ENCODE measurements at places on chromosomes 16 and 17. TPM values are rescaled to one million over a fixed set of nuclear protein-coding genes. Genes with fewer than 3 reads are reported as not detected.

GRCh38 chr17:28086519-28086918 lies 44.0 kb downstream of the NLK start:
- no peaks in the 10 kb centered on the region for H3K27me3 ChIP-seq
- no peaks in the 10 kb centered on the region for H3K4me1 ChIP-seq
- no peak for DNase-seq
- H3K4me3 ChIP-seq, result no peak overlapping the region
- H3K36me3 ChIP-seq, result no peaks in the 10 kb centered on the region

DNA sequence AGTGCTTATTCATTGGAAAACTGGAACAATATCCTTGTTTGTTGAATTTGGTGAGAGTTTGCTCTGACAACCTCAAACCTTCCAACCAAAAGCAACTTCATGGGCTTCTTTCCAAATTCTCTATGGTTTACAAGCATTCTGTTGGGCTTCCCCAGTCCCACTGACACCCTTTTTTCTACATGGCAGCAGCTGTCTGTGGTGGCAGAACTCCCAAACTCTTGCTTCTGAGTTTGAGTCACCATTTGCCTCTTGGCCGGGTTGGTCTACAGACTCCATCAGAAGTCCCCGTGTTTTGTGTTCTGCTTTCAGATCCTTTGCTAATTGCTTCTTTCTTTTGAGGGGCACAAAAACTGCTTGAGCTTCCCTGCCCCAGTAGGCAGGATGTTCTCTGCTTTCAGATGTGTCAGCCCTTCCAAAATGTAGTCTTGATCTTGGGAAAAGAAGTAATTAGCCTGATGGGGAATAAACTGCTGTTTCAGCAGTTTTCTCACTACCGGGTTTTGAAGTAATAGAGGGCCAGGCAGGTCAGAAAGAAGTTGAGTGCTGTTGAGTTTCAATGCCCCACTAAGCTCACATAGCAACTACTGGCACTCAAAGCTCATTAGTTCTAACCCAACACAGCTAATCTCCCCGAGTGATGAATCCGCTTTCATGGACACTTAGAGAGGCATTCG lies 80.7 kb downstream of the HS3ST3A1 start:
- H3K27ac ChIP-seq, result no peak overlapping the region
- H3K4me3 ChIP-seq, result no peak overlapping the region
- H3K4me1 ChIP-seq, result no peaks in the 10 kb centered on the region
- DNase-seq, result no peak
- H3K27me3 ChIP-seq, result no peaks in the 10 kb centered on the region
- H3K36me3 ChIP-seq, result no peaks in the 10 kb centered on the region

GRCh38 chr16:64236316-64236715 lies 885.5 kb downstream of the CDH11 start:
- no peaks in the 10 kb centered on the region for H3K36me3 ChIP-seq
- H3K27ac ChIP-seq, result no peak overlapping the region
- H3K4me3 ChIP-seq, result no peak overlapping the region
- no peaks in the 10 kb centered on the region for H3K4me1 ChIP-seq

DNA sequence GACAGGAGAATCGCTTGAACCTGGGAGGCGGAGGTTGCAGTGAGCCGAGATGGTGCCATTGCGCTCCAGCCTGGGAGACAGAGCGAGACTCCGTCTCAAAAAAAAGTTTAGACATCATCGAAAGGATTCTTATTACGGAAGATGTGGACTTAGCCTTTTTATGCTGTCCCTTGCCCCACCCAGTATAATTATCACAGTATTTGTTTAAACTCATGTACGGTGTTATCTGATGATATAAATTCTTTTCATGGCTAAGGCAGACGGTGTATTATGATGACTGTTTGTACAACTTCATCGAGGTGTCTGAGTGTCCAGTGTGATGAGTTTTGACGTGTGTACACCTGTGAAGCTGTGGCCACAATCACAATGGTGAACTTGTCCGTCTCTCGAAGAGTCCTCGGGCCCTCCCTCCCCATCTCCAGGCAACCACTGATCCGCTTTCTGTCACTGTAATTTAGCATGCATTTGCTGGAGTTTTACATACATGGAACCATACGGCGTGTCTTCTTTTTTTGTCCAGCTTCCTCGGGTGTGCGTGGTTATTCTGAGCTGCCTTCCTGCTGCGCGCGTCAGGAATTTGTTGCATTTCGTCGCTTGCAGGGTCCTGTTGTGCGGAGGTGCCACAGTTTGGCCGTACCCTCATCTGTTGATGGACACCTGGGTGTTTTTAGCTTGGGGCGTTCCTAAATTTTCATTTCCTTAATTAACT lies 26.2 kb downstream of the BAIAP2 start:
- H3K4me1 ChIP-seq, result peaks cover 15% of the 10 kb centered on the region
- no peaks in the 10 kb centered on the region for H3K36me3 ChIP-seq
- DNase-seq, result no peak
- no peak overlapping the region for H3K4me3 ChIP-seq
- H3K27ac ChIP-seq, result no peak overlapping the region

ITGAD gene
- not detected for total RNA-seq

SYT17 gene
- total RNA-seq, result 45.2 TPM

KREMEN2 gene
- 16.2 TPM for total RNA-seq

SP6 gene
- 14.9 TPM for total RNA-seq

All from PC-9 (cell line).